ENCODE measurements at places on chromosomes 5 and 9. TPM values are rescaled to one million over a fixed set of nuclear protein-coding genes. Genes with fewer than 3 reads are reported as not detected.

ARHGEF39 gene
- 15.4 TPM for total RNA-seq

FGF10 gene
- not detected for total RNA-seq

DOLK gene
- total RNA-seq = 10.2 TPM

GOLM1 gene
- total RNA-seq = 2.8 TPM

MSH3 gene
- total RNA-seq = 22.4 TPM

CD72 gene
- total RNA-seq = 7.3 TPM

TEX48 gene
- not detected for total RNA-seq

PLPP7 gene
- not detected for total RNA-seq
